ENCODE measurements at places on chromosomes 6 and 20.

DNA sequence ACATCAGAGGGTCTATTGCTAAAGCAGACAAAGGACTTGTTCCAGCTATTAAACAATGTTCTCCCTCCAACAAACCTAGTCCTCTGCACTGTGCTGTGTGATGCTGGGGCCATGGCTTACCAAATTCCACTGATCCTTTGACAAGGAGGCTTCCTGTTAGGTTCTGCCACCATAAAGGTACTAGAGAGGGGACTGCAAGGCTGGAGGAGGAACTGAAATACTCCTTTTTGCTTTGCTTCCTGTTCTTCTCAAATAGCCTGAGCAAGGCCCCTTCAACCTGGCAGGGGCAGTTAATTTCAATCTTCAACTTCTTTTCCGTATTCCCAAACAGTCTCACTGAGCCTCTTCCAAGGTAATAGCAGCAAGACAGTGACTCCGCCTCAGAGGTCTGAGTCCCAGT lies 286.4 kb upstream of the IRAK1BP1 start:
- DNase-seq = no peak

DNA sequence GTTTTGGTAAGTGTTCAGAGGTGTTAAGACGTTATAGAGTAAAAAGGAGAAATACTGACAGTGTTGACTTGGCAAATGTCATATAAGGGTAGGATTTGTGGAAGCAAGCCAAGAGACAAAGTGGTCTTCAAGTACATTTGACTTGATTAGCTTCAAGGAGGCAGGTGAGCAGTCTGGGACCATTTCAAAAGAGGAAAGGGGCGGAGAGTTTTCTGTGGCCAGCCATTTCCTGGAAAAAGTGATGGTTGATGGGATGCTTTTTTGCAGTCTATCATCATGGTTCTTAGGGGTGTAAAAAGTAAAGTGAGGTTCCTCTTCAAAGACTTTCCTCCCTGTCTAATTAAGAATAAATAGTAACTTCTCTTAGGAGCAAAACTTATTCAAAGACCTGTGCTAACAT lies 28.7 kb downstream of the FKBP1A start:
- no peak for DNase-seq

- no peak for DNase-seq
Measured at GRCh38 chr20:64247307-64247618, 8.3 kb upstream of the PCMTD2 start.

- no peak for DNase-seq
Measured at GRCh38 chr6:4280707-4281106, 145.3 kb upstream of the ECI2 start.

GRCh38 chr20:10857352-10858070 lies 183.7 kb upstream of the JAG1 start:
- no peak for DNase-seq

GRCh38 chr6:156879591-156879990 lies 102.4 kb downstream of the ARID1B start:
- no peak for DNase-seq

DNA sequence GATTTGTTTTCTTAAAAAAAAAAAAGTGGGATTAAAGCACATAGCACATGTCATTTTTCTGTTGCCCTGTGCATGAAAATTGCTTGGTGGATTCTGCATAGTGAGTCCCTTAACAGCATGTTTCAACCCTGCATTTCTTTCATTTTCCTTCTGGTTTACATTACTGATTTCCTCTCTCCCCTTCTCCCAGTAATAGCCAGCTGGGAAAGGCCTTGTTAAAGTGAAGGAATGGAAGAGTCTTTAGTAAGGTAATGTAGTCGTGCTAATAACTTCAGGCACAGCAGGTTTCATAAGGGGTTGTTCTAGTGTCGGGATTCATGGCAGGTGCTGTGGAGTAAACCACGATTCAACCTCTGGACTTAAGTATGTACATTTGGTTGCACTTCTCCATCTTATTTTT lies 202.4 kb downstream of the FARS2 start:
- no peak for DNase-seq

DNA sequence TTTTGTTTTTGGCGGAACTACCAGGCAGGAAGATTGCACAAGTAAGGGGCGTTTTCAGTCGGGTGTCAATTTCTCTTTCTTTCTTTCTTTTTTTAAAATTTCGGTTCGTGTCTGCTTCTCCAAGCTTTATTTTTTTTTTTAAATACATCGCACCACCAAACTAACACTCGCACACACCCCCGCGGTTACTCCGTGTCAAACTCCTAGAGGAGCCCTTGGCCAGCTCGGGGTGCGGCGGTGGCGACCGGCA lies 338 bp downstream of the UTRN start:
- no peak for DNase-seq

All from immature natural killer cell (primary cell).